ENCODE measurements at places on chromosomes 13 and 19.

GRCh38 chr19:27793128-27793643 is 1419.8 kb downstream of the UQCRFS1 start:
- peak; percentile 79 for DNase-seq

DNA sequence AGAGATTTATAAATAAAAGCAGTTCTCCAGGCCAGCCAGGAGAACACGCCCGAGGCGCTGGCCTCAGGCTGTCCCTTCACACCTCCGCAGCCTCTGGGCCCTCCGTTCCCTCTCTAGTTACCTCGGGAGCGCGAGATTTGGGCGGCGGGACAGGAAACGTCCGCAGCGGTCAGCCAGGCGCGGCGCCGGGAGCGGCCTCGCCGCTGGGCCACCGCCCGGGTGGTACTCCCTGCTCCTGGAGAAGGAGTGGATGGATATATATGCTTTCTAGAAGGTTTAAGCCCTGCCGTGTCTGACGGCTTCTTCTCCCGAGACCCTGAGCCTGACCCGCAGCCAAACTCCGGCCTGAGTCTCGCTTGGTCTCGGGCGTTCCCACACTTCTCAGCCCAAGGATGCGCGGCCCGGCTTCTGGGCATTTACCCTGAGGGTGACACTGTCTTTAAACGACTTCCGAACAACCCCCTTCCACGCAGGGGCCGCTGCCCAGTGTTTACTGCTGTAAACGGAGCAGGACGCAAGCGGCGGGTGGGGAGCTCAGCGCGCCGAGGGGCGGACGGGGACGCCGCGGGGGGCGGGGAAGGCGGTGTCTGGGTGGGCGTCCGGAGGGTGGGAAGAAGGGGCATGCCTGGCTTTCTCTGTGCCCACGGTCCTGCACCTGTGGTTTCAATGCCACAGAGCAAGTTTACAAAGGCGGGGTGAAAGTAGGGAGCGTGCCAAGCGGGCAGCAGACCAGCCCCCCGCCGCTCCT is 2.0 kb upstream of the ZIC2 start:
- no peak for DNase-seq

DNA sequence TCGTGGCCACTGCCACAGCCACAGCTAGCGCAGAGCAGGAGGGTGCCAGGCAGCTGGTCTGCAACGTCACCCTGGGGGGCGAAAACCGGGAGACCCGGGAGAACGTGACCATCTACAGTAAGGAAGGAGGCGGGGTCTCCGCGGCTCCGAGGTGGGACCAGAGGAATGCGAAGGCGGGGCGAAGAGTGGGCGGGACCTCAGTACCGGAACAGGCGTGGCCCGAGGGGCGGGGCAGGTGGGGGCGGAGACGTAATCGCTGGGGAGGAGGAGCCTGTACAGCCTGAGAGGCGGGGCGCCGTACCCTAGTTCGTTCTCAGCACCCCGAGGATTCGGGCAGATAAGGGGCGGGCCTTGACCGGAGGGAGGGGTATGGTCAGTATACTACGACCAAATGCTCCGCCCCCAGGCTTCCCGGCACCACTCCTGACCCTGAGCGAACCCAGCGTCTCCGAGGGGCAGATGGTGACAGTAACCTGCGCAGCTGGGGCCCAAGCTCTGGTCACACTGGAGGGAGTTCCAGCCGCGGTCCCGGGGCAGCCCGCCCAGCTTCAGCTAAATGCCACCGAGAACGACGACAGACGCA is 2.5 kb downstream of the ICAM5 start:
- no peak for DNase-seq

- no peak for DNase-seq
Observed at GRCh38 chr13:20231839-20232555, at the start of gene GJB6. Gene GJB6, minus strand, starts transcription at chr13:20232319. Its CDS starts 8,839 bp downstream, at chr13:20223480.

DNA sequence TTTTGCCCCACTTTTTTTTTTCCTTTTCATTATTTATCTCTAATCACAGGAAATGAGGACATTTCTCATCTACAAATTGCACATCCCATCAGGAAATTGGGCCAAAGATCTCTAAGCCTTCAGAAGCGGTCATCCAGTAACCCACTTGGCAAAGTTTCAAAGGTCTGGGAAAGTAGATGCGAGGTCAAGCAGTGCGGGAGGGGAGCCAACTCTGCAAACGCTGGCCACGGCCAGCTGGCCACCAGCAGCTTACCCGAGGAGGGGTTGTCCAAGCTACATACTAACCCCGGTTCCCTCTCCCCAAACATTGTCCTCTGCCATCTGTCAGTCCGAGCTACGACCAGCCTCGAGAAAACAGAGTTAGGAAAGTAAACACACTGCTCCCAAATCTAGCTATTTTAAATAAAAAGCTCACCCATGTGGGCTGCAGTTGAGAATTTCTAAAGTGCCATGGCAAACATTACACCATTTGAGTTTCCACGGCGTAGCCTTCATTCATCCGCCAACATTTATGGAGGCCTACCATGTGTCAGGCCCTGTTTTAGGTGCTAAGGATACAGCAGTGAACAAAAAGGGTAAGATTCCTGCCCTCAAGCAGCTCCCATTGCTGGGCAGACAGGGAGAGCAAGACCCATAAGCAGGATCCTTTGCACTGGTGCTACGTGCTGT is 11.5 kb downstream of the FFAR2 start:
- DNase-seq = no peak

DNA sequence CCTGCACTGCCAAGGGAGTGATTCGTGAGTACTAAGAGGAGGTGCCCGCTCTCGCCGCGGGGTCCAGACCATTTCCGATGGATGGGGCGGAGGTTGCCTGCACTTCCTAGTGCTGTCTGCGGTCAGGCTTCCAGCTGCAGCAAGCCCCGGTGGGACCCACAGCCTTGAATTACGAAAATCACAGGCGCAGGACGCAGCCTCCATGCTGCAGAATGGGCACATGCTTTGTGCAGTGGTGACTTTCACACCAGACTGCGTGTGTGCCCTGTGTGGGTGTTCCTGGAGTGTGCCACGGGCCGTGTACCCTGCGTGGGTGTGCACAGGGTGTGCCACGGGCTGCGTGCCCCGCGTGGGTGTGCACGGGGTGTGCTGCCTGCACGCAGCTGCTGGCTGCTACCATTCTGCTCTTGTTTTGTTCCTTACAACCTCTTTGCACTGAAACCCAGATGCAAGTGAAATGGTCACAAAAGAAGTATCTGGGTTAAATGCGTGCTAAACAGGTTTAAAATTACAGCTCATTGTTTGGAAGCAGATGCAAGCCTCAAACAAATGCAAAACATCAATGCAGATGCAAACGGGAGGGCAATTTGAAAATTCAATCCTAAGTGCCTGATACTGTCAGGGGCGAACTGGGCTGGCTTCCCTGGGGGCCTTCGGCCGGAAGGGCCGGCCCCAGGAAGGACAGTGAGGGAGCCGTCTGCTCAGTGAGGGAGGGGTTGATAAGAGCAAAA is 221.2 kb upstream of the SOX1 start:
- no peak for DNase-seq

- DNase-seq = no peak
Observed at GRCh38 chr13:78787190-78787589, 128.2 kb upstream of the OBI1 start.

Measured in GDM1 (cell line).